ENCODE measurements at places on chromosomes 11 and 22.

DNA sequence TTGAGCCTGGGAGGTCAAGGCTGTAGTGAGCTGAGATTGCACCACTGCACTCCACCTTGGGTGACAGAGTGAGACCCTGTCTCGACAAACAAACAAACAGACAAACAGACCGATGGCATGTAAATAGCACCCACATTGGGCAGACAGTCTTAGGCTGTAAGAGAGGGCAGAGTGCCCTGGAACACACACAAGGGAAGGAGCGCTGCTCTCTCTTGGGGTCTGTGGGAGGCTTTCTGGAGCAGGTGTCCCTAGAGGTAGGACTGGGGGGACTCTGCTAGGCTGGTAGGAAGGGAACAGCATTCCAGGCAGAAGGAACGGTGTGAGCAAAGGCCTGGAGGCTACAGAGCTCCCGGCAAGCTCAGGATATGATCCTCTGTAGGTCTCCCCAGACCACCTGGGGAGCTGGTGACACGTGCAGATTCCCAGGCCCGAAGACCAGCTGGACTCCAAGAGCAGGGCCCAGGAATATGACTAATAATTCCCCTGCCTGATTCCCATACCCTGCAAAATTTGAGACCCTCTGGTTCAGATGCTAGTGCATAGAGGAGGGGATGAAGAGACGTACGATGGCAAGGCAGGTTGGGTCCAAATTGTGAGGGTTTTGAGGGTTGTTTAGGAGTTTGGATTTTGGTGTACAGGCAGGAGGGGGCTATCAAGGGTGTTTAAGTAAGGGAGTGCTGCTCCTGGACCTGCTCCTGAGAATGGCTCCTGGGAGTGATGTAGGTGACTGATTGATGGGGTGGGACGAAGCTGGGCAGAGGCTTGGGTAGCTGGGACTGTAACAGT lies 11.6 kb downstream of the SMIM38 start:
- no peak overlapping the region for H3K4me3 ChIP-seq
- H3K36me3 ChIP-seq, result peaks cover 2% of the 10 kb centered on the region
- H3K27me3 ChIP-seq, result peaks cover 7% of the 10 kb centered on the region

- H3K27ac ChIP-seq, result no peak overlapping the region
- no peaks in the 10 kb centered on the region for H3K27me3 ChIP-seq
- DNase-seq, result no peak
Measured at GRCh38 chr22:17855572-17856290, 81.5 kb upstream of the BID start.

- H3K36me3 ChIP-seq, result no peaks in the 10 kb centered on the region
- no peak for DNase-seq
- no peak overlapping the region for H3K4me3 ChIP-seq
Measured at GRCh38 chr11:79485694-79486093, 44.9 kb upstream of the TENM4 start.

DNA sequence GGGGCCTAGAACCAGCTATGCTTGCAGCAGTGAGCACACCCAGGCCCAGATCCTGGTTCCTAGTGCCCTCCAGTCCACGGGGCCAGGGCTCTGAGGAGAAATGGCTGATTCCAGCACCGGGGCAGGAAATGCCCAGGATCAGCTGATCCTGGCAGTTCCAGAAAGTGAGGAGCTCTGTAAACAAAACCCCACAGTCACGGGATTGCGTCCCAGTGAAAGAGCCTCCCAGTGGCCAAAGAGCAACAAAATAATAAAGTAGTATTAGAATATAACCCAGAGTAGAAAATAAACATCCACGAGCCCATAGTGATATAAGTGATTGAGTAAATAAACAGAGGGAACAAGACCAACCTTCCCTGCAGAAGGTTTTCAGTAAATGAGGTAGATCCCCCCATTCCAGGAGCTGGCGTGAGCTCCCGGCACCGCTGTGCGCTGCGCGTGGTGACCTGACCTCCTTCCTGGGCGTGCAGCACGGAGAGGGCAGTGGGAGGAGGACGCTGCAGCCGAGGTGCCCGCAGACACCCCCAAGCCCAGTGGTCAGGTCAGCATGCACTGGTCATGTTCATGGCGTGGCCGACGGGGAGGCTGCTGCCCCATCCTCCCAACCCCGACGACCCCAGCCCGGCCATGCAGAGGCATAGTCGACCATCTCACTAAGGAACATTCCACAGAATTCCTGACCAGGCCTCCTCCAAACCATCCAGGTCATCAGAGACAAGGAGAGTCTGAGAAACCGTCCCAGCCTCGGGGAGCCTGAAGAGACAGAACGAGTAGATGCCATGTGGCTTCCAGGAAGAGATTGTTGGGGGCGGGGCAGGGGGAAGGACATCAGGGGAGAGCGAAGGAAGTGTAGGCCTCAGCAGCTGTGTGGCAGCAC lies 19.8 kb downstream of the PTDSS2 start:
- no peak overlapping the region for H3K4me3 ChIP-seq
- no peak for DNase-seq
- H3K4me1 ChIP-seq, result peaks cover 1% of the 10 kb centered on the region
- no peaks in the 10 kb centered on the region for H3K27me3 ChIP-seq
- peaks cover 1% of the 10 kb centered on the region for H3K36me3 ChIP-seq

DNA sequence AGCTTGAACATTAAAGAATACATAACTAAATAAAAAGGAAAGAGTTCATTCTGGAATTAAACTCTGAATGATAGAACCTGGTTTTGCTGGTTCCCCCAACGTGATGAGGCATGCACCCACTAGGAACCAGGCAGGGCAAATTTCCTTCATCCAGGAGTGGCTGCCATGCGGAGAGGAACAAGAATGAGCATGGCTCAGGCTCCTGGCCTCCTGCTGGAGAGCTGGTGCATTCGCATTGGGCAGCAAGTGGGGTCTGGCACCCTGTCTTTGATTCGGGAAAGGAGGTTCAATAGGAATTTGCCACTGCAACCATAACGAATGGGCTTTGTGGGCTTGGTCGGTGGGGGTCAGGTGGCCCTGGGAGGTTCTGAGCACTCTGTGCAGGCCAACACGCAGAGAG lies 169.8 kb upstream of the TENM4 start:
- no peaks in the 10 kb centered on the region for H3K4me1 ChIP-seq
- no peaks in the 10 kb centered on the region for H3K27me3 ChIP-seq
- DNase-seq, result no peak
- H3K36me3 ChIP-seq, result no peaks in the 10 kb centered on the region

Measured in activated naive CD8-positive, alpha-beta T cell treated with anti-CD3 and anti-CD28 coated beads, Interleukin-2, amount 10 ng/mL, durations not matched to agents 7 days and 5 days (primary cell).